ENCODE measurements at places on chromosomes 1 and 21.

DNA sequence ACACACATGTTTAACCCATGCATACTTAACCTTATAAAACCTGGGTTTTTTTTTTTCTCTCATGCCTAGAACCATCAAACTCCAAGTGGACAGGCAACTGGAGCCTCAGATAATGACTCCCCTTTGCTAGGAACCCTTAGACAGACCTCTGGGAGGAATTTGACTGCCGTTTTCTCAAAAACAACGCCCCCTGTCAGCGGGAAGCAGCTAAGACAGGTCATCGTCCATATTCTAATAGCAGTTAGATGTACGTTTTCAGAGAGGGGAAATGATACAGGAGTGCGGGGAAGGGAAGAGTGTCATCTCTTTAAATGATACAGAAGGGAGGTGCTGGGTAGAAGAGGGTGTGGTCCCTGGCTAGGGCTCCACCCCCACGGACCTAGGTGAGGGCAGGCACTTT is 34.7 kb downstream of the LRRC3 start:
- DNase-seq, result no peak

- no peak for DNase-seq
These were observed 94.8 kb downstream of the DSCAM start for GRCh38 chr21:40752125-40752524.

GRCh38 chr1:61412601-61413000 is 312.3 kb downstream of the TM2D1 start:
- DNase-seq, result no peak

GRCh38 chr1:54300401-54300800 is 100.4 kb downstream of the MRPL37 start:
- no peak for DNase-seq

GRCh38 chr1:184193451-184193850 is 141.9 kb downstream of the TSEN15 start:
- no peak for DNase-seq

DNA sequence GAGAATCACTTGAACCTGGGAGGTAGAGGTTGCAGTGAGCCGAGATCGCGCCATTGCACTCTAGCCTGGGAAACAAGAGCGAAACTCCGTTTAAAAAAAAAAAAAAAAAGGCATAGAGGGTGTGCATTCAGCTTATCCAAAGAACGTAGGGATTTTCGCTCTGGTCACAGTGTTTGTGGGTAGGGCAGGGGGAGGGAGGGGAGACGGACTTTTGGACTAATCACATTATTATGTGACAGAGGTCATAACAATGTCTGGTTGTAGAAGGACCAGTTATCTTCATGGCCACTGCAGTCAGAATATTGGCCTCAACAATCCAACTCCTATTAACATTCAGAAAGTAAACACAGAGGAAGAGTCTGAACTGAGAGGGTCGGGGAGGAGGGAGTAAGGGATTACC is 25.7 kb downstream of the RHOU start:
- DNase-seq, result no peak

DNA sequence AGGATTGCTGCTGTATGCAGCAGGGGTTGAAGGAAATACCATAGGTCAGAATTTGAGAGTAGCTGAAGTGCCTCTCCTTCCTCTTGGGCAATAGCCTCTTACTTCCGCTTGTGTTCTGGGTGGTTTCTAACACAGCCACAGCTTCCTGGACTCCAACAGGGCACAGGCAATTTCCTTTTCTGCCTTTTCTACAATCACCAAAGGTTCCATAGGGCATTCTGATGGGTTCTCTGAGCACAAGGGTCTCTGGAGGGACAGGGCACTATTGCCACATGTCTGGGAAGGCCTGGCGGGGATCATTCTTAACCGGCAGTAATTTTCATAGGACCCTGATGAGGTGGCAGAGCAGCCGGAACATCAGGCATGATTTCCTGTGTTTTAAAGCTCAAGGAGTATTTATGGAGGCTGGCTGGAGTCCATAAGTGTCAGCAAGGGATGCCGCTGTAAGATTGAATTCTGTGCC is 5.5 kb upstream of the AGTRAP start:
- peak; percentile 52 for DNase-seq

DNA sequence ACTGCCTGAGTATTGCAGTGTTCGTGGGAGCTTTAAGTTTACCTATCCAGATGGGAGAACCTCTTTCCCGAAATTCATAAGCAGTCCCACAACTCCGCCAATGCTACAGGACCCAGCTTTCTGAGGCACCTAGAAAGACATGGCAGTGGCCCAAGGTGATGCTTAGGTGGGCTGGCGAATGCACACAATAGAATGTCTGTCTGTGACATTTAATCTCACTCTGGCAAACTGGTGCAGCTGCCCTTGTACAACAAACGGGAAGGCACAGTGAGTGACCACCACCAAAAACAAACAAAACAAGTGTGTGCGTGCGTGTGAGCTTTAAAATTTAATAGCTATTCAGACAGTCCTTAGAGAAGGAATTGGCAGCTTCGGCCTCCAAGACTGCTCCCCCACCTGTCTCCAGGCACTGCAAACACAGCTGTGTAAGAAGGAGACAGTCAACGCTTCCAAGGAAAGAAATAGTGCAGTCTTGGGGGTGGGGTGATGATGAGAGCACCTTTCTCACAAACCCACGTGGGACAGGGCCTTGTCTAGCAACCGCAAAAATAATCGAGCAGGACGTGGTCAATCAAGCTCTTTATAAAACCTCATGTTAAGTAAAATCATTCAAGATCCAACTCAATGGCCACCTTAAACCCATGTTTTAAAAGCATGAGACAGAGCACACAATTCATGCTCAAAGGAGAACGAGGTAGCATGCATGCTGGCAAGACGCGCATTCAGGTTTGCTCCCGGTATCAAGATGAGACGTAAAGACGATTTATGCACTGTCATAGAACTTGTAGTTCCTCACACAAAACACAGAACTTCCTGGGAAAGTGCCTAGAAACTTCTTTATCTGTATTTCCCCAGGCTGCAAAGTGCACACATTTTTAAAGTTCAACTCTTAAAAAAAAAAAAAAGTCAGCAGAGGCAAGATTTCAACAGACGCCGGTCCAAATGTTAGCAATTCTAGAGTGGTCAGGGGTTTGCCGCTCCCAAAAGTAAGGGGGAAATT is 84.1 kb downstream of the TM2D1 start:
- DNase-seq, result no peak

GRCh38 chr1:185096531-185096930 is 51.2 kb downstream of the RNF2 start:
- DNase-seq, result no peak

- DNase-seq, result no peak
These were observed 25.1 kb upstream of the APP start for GRCh38 chr21:26195708-26196107.

DNA sequence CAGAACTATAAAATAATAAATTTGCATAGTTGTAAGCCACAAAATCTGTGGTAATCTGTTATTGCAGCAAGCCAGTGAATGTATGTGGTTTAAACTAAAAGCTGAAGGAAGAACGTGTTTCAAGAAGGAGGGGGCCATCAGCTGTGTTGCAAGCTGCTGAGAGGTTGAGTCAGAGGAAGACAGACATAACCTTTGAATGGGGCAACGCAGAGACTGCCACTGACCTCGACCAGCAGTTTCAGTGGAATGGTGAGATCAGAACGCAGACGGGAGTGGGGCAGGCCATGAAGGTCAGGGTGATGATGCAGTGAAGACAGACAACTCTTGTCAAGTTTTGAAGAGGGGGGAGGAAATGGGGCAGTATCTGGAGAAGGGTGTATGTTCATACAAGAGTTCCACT is 23.2 kb upstream of the QSOX1 start:
- DNase-seq, result no peak

GRCh38 chr1:44485934-44486460 is 80.9 kb downstream of the RNF220 start:
- no peak for DNase-seq

DNA sequence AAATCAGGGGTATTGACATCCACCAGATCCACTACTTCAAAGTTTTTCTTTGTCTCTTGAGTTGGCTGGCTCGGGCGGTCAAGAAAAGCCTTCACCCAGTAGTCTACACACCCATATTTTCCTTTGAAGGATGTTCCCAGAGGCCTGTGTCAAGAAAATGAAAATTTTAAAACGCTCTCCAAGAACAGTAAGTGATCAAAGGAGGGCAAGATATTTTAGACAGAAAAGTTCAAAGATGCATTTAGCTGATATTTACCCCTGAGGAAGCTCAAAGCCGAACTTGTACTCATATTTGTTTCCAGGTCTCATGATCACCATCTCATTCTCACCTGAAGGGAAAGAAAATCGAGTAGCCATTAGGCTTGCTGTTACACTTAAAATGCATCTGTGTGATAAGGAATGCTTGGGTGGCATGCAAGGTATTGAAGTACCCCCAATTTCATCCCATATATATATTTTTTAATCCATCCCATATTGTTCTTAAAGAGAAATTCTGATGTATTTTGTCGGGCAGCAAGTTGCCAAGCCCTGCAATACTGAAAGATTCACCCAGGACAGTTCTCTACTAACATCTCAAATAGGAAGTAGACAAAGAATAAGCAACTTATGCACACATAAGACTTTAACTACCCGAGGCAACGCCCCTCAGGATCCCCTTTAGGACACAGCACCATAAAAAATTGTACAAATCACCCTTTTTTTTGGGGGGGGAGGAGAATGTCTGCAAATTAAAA is 1.1 kb downstream of the TXNIP start:
- no peak for DNase-seq

Measured in activated T-helper 1 cell treated with anti-CD3 and anti-CD28 coated beads, Interleukin-12 subunit alpha, Interleukin-12 subunit beta, Interleukin-2, Interleukin-4 antibody, amounts not matched to agents 30 ng/mL and 10 ng/mL and 1 ng/mL, durations not matched to agents 14 hours and 24 hours and 36 hours (primary cell).